ENCODE measurements at places on chromosomes 2 and 18. TPM values are rescaled to one million over a fixed set of nuclear protein-coding genes. Genes with fewer than 3 reads are reported as not detected.

OR6B2 gene
- not detected for total RNA-seq

APLF gene
- 2.4 TPM for total RNA-seq

SPR gene
- 26.3 TPM for total RNA-seq

SUMO1 gene
- total RNA-seq = 102 TPM

CCNYL1 gene
- total RNA-seq = 47.3 TPM

TMEM37 gene
- 2.9 TPM for total RNA-seq

ZBTB14 gene
- 13.0 TPM for total RNA-seq

SERPINB3 gene
- not detected for total RNA-seq

DSG4 gene
- not detected for total RNA-seq

LMAN1 gene
- total RNA-seq = 98.3 TPM

ANKRD53 gene
- 2.2 TPM for total RNA-seq

SAG gene
- not detected for total RNA-seq

IL1F10 gene
- total RNA-seq = not detected

CCDC102B gene
- 0.62 TPM for total RNA-seq

REG3A gene
- not detected for total RNA-seq

ZDBF2 gene
- total RNA-seq = 9.6 TPM

TAF1B gene
- total RNA-seq = 29.4 TPM

HDAC4 gene
- 33.0 TPM for total RNA-seq

GRP gene
- not detected for total RNA-seq

C2orf92 gene
- total RNA-seq = 4.2 TPM

IL18R1 gene
- total RNA-seq = 4.0 TPM

TMEM182 gene
- 0.95 TPM for total RNA-seq

CAPN14 gene
- total RNA-seq = 0.23 TPM

ABCB11 gene
- 0.44 TPM for total RNA-seq

GALR1 gene
- not detected for total RNA-seq

MARCHF4 gene
- 21.5 TPM for total RNA-seq

ZNG1B gene
- 31.3 TPM for total RNA-seq

VWA3B gene
- not detected for total RNA-seq

SLC1A4 gene
- total RNA-seq = 13.9 TPM

MIB1 gene
- 40.6 TPM for total RNA-seq

UGT1A8 gene
- total RNA-seq = not detected

HOXD3 gene
- 15.3 TPM for total RNA-seq

INPP5D gene
- total RNA-seq = 43.3 TPM

SCN1A gene
- not detected for total RNA-seq

PPIG gene
- total RNA-seq = 44.9 TPM

SF3B1 gene
- total RNA-seq = 222 TPM

FAP gene
- 2.0 TPM for total RNA-seq

CNTNAP5 gene
- not detected for total RNA-seq

OXER1 gene
- not detected for total RNA-seq

CCDC74B gene
- 1.6 TPM for total RNA-seq

RFX8 gene
- total RNA-seq = 1.00 TPM

FZD7 gene
- 0.29 TPM for total RNA-seq

All from endothelial cell of umbilical vein (primary cell).